ENCODE measurements at places on chromosomes 2 and 18. TPM values are rescaled to one million over a fixed set of nuclear protein-coding genes. Genes with fewer than 3 reads are reported as not detected.
A peak's percentile ranks its signal among the peaks of the same experiment; 100 is the strongest.

DNA sequence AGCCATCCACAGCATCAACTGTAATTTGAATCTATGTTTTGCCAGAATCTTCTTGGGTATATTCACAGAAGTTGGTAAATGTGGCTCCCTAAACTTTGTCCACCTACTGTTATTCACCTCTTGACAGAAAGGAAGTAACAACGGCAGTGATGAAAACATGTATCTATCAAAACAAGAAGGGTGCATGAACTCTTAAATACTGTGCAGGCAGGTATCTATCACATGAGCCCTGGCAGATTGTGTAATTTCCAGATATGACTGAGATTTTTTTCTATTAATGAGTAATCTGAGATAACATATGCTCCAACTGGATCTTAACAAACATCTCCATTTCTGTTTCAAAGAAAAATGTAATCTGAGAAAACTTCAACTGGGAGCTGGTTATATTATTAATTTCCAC lies 36.6 kb downstream of the SFT2D3 start:
- no peak for DNase-seq

GRCh38 chr2:100274076-100274475 lies 48.2 kb downstream of the LONRF2 start:
- DNase-seq, result no peak

GRCh38 chr18:31102025-31102684 lies at the start of gene DSC2:
Gene DSC2, minus strand, starts transcription at chr18:31102421. Its CDS starts 450 bp downstream, at chr18:31101971.
- peak; percentile 33 for DNase-seq

GRCh38 chr2:8648441-8649213 lies 33.2 kb upstream of the ID2 start:
- DNase-seq, result no peak

DNA sequence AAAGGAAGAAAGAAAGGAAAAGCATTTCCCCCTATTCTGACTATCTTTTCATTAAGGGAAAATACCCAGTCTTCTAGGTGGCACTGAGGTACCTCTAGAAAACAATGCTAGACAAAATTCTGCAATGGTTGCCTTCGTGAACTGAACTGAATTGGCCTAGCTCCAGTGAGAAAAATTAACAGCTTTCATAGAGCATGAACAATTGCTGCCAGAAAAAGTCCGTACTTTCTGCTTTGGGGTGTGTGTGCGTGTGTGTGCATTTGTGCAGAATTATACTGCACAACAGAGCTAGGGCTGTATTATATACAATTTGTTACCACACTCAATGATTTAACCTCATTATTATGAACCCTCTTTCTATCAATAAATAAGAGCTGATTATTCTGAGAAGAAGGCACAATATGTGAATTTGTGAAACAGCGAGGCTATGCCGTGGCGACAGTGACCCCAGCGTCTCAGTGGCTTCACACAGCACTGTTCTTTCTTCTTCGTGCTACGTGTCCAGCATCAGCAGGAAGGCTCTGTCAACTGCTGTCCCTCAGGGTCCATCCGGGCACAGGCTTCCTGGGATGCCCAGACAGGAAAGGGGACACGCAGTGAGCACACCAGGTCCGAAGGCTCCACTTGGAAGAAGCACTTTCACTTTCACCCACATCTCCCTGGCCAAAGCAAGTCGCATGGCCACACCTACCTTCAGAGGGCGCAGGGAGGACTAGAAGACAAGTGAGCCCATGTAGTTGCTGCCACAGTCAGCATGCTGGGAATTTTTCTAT lies 47.5 kb downstream of the PTGR3 start:
- DNase-seq, result no peak

- DNase-seq, result no peak
Measured at GRCh38 chr18:58947136-58947732, 82.6 kb downstream of the ZNF532 start.

DNA sequence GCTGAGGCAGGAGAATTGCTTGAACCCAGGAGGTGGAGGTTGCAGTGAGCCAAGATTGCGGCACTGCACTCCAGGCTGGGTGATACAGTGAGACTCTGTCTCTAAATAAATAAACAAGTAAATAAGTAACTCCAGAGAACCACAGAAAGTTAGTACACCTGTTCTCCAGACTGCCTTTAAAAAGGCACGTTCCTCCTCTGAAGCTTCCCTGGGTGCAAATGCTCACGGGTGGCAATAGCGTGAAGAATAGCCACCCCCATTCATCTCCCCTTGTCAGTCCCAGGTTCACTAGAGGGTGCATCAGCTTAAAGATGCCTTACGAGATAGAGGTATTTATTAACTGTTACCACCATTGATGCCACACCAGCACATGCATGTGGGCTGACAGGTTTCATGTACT lies 64.3 kb upstream of the RTN4 start:
- no peak for DNase-seq

DNA sequence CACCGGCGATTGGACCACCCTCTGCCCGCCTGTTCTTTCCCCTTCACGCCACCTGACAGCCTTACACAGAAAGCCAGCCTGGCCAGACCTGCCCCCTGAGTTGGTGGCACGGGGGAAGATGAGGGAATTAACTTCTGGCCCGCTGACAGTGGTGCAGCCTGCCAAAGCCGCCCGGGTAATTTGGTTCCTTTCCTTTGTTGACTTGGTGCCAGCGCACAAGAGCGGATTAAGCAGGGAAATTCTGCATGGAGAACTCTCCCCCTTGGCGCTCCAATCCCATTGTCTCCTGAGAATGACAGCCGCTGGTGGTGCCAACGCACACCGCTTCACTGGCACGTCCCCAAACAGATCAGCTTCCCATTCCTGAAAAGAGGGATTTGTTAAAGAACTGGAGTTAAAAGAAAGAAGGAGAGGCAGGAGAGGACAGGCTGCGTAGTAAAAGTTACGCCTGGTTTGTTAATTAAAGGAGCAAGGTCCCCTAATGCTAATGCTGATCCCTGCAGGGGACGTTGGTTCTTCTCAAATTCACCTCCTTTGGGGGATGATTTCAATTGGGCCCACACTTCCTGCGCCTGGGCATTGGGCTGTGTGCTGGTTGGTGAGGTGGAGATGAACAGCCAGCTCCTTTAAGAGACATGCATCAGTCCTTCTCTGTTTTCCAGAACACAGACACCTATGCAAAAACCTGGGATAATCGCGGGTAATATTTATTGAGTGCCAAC lies 286.8 kb downstream of the MYCN start:
- no peak for DNase-seq

GRCh38 chr2:48414980-48415835 lies 114.7 kb upstream of the STON1 start:
- DNase-seq, result no peak

- no peak for DNase-seq
Measured at GRCh38 chr2:44137872-44138551, 30.7 kb upstream of the PPM1B start.

DNA sequence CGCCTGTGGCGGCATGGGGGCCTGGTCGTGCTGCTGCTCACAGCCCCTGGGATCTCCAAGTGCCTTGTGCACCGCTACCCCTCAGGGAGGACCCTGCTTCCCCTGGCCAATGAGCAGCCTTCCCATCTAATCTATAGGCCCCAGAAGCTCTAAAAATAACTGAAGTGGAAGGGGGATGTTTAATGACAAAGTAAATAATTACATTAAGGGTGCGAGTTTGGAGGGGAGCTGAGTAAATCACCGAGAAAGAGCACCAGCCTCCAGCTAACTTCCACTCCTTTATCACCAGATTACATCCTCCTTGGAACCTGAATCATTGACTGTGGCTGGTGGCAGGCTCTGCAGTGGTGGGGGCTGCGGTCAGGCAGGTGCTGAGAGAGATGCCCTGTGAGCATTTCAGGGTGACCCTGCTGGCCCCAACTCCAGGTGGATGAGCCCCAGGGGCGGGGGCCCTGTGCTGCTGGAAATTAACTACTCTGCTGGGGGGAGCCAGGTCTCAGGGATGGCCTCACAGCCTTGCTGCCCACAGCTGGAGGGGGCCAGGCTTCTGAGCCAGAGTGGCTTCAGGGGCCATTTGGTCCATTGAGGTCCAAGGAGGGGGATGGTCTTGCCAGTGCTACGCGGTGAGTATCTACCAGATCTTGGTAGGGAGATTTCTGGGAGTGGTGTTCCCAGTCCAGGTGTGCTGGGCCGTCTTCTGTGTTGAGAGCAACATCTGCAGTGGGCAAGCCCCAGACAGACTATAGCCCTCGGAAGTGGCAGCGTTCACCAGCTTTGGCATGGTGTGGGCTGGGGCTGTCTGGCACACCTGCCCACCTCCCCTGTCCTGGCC lies 74.2 kb downstream of the GLI2 start:
- no peak for DNase-seq

DNA sequence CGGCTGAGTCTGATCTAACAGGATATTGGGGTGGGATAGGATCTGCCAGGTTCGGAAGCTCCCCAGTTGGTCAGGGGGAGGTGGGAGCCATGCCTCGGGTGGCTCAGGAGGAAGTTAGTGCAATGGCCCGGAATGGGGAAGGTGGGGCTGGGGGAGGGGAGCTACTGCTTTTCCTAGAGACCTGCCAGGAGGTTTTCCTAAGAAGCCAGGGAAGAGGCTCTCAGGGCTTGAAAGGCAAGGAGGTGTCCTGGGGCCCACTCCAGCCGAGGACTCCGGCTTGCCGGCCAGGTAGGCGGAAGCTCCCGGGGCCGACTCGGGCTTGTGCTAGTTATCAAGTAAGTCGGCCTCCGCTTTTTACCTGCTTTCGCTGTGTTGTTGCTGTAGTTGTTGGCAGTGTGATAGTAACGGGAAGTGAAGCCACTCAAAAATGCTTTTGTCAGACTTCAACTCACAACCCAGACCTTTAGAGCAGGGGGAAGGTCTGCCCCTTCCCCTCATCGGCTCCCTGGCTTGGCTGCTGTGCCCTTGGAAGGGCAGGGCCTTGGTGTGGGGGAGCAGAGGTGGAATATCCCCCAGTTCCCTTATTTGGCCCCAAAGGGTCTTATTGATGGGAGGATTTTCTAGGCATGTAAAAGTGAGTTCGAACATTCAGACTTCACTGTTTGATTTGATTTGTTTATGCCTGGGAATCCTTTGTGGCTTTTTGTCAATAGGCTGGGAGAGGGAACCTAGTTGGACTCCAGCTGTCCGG lies 5.4 kb downstream of the GDF7 start:
- no peak for DNase-seq

GRCh38 chr2:40032650-40033319 lies 253.7 kb upstream of the THUMPD2 start:
- no peak for DNase-seq

DNA sequence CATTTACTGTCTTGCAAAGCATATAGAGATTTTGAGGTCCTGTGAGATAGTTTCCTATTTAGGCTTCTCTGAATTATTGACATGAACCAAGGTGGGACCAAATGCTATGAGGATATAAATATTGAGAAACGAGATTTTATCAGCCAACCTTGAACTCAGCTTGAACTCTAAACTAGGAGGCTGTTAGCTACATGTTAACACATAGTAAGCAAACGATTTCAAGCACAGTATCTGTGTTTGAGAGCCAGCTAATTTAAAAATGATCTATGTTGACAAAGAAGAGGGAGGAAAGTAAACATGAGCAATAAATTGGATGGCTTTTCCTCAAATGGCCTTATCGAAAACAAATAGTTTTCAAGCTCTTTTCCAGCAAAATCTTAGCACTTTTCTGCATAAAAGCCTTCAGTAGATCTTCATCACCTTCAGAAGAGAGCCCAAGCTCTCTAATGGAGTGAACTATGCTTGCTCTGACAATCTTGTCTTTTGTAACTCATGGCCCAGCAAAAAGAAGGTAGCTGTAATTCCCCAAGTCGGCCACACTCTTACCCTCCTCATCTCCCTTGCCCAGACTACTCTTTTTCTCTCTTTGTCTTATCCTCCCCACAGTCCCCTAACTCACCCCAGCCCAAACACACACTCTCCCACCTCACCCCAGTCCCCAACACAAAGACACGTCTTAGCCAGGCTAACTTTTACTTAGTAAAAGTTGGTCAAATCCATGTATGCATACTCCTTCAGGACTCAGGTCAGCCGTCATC lies 14.7 kb downstream of the CD28 start:
- DNase-seq, result no peak

GRCh38 chr2:47032773-47033101 lies 117.1 kb upstream of the MCFD2 start:
- DNase-seq, result no peak

- peak; percentile 18 for DNase-seq
Measured at GRCh38 chr2:128638341-128639119, 319.9 kb upstream of the HS6ST1 start.

GRCh38 chr18:22346953-22347605 lies 70.6 kb downstream of the CTAGE1 start:
- DNase-seq, result no peak

GRCh38 chr2:38948995-38949394 lies 59.3 kb downstream of the ARHGEF33 start:
- no peak for DNase-seq

DNA sequence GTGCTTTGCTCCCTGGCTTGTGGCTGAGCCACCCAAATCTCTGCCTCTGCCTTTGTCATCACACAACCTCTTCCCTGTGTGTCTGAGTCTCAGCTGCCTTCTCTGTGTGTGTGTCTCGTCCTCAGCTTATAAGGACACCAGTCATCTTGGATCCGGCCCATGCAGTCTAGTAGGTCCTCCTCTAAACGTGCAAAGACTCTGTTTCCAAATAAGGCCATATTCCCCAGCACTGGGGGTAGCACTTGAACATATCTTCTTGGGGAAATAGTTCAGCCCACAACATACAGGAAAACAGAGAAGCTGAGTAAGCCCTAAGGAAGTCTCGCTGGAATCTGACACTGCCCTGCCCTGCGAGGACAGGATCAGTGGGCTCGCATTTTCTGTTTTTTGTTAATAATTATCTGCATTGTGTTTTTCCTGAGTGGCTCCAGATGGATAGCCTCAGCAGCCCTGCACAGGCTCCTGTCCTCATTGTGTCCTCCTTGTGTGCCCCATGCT lies 42.1 kb downstream of the MTCL1 start:
- no peak for DNase-seq

DNA sequence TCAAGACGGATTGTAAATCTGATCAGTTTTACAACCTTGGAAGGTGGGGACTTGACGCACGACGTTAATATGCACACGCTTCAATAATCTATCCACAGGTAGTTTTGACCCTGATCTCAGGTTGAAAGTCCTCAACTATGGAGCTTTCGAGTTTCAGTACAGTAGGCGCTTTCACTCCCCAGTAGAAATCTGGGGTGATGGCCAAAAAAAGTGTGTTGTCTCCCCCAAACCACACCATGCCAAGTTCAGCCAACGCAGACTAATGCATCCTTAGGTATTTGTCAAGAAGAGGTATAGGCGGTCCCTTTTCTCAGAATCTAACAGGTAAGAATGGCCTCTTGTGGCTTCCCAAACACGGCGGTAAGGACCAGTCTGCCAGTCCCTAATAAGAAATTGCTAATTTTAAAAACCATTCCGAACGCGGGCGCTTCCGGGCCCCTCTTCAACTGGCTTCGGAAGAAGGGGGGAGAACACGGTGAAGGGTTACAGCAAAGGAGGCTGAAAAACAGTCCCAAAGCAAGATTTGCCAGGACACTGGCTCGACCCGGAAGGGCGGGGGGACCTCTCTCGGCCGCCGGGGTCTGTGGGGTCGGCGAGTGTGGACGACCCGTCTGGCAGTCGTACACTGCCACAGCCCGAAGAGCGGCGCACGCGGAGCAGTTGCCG lies 659 bp downstream of the FAM210A start:
- peak; percentile 38 for DNase-seq

- DNase-seq, result no peak
Measured at GRCh38 chr2:163351143-163351542, 384.7 kb downstream of the FIGN start.

Gene MC2R
- not detected for total RNA-seq

Gene TTC31
- 26.1 TPM for total RNA-seq

Gene DLX2
- total RNA-seq, result 9.7 TPM

Gene PKP4
- 70.8 TPM for total RNA-seq

Gene SIGLEC15
- not detected for total RNA-seq

Gene TXNDC2
- total RNA-seq, result 0.29 TPM

Gene MC5R
- total RNA-seq, result not detected

Gene BOLL
- total RNA-seq, result not detected

Gene MERTK
- total RNA-seq, result 27.3 TPM

Gene C2orf92
- total RNA-seq, result 20.0 TPM
